ENCODE measurements at places on chromosomes 5 and 9.

- peak; percentile 68 for DNase-seq
These were observed 52.9 kb downstream of the COMMD10 start for GRCh38 chr5:116137544-116138378.

GRCh38 chr5:111755942-111756381, 1.0 kb downstream of the NREP start:
- no peak for DNase-seq

DNA sequence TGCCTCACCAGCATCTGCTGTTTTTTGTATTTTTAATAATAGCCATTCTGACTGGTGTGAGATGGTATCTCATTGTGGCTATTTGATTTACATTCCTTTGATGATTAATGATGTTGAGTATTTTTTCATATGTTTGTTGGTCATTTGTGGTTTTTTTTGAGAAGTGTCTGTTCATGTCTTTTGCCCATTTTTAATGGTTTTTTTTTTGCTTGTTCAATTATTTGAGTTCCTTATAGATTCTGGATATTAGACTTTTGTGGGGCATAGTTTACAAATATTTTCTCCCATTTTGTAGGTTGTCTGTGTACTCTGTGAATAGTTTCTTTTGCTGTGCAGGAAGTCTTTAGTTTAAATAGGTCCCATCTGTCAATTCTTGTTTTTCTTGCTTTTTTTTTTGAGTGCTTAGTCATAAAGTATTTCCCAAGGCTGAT, 148.1 kb downstream of the NPR3 start:
- DNase-seq, result no peak

DNA sequence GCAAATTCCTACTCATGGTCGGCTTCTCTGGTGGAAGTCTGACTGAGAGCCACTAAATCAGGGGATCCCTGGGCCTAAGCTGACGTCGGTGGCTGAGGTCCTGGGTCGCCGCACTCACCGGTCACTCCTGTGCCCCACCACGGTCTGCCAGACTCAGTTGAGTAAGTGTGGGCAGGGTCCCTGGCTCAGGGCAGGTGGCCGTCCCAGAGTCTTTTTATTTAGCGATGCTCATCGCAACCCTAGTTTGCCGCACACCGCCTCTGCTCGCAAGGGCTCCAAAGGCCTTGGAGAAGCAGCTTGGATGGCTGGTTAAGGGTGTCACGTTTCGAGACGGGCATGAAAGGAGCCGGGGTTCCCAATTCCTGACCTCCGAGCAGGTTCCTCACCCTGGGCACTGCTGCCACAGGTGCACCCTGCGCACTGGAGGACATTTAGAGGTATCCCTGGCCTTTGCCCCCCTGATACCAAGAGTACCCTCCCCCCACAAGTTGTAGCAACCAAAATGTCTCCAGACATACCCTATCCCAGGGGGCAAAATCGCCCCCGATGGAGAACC, 59.9 kb downstream of the NSUN2 start:
- no peak for DNase-seq

DNA sequence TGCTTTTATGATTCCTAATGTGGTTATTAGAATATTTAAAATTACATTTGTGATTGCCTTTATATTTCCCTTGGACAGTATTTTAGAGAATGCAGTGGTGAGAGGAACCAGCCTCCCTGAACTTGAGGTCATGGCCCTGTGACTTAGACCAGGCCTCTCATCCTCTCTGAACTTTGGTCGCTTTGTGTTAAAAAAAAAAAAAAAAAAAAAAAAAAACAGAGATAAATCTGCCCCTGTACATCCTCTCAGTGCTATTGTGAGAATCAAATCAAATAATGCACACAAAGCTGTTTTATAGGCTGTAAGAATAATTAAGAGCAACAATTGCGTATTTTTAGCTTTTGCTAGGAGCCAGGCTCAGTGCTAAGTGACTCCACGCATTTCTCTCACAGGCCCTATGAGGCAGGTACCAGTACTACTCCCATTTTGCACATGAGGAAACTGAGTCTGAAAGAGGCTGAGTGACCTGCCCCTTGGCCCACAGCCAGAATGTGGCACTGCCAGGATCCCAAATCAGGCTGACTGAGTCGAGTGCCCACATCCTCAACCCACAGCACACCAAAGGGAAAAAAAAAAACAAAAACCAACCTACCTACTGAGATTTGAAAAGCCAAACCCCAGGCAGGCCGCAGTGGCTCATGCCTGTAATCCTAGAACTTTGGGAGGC, 110.3 kb upstream of the LARP1 start:
- DNase-seq, result no peak

GRCh38 chr5:173778152-173778782, 109.9 kb upstream of the CPEB4 start:
- DNase-seq, result no peak

DNA sequence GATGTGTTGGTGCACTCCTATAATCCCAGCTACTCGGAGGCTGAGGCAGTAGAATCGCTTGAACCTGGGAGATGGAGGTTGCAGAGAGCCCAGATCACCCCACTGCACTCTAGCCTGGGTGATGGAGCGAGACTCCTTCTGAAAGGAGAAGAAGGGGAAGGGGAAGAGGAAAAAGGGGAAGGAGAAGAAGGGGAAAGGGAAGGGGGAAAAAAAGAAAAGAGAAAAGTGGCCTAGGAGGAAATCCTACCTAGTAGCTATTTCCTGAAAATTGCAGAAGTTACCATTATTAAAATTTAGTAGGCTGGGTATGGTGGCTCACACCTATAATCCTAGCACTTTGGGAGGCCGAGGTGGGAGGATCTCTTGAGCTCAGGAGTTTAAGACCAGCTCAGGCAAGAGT, 67.4 kb downstream of the ARRDC3 start:
- no peak for DNase-seq

DNA sequence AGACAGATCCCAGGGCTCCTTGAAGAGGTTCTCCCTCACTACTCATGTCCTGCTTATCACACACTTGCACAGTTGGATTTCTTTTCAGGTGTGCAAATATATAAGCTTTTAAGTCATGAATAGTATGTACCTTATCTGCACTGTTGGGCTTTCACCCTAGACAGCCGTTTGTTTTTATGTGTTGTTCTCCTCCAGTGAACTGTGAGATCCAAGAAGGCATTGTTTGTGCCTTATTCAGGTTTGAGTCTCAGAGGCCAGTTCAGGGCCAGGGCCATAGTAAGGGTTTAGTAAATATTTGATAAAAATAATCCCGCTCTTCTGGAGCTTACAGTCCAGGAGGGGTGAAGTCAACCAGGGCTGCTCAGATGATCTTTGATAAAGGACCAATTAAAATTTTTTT, 480.0 kb downstream of the TMEM38B start:
- no peak for DNase-seq

- DNase-seq, result no peak
These were observed 636.2 kb downstream of the MTRR start for GRCh38 chr5:8505196-8505595.

All from NCI-H1436 (cell line).